ENCODE measurements at places on chromosomes 1 and 21.

- no peak for DNase-seq
These were observed 7.2 kb downstream of the LRP8 start for GRCh38 chr1:53320646-53321045.

DNA sequence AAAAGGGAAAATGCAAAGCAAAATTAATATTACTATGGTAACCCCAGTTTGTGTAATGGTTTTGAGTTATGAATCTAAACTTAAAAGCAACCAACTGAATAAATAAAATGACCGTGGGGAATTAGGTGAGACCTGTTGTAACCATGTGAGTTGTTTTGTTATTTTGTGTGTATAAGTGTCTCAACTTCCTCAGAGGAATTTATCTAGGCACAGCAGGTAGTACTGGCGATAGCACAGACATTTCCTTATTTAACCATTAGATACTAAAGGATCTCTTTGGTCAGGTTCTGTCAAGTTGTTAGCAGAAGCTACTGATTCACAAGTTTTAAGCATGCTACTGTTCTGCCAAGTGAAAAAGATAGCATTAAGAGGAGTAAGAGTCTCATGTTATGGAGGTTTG is 39.3 kb upstream of the LRRC7 start:
- DNase-seq, result no peak

- DNase-seq, result no peak
These were observed 38.4 kb downstream of the FYB2 start for GRCh38 chr1:56780826-56781225.

DNA sequence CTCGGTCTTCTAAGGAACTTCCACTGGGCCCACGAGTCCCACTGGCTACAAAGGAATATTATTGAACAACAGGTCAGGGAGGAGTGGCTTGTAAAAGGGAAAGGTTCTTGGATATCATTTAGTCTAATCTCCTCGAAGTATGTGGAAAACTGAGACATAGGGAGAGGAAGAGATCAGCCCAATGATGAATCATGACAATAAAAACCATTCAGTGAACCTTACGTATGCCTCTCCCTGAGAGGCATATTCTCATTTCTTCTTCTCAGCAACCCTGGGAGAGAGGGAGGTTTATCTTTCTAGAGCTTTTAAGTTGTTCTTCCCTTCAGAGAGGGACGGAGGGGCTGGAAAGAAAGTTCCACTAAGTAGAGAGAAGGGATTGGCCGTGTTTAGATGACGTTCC is 5.3 kb upstream of the MOB3C start:
- DNase-seq, result no peak

- DNase-seq, result no peak
These were observed 3.3 kb downstream of the KLHL21 start for GRCh38 chr1:6599141-6599975.

- peak; percentile 41 for DNase-seq
These were observed 928 bp downstream of the SLC6A17 start for GRCh38 chr1:110151175-110151669.

DNA sequence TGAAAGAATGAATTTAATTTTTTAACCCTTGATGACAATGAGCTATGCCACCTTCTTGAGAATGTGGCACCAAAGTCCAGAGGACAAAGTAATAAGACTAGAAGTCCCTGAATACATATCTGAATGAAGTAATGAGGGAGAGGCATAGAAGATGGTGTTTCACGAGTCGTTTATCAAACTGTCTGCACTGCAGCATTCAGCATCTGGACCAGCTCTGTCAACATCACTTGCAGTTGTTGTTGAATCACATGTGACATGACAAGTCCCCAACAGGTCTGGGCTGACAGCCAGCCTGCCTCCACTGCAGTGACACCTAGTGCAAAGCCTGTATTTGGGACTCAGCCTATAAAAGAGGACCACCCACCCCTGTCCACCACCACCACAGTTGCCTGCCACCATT is 17.3 kb upstream of the GALNT2 start:
- DNase-seq, result no peak

DNA sequence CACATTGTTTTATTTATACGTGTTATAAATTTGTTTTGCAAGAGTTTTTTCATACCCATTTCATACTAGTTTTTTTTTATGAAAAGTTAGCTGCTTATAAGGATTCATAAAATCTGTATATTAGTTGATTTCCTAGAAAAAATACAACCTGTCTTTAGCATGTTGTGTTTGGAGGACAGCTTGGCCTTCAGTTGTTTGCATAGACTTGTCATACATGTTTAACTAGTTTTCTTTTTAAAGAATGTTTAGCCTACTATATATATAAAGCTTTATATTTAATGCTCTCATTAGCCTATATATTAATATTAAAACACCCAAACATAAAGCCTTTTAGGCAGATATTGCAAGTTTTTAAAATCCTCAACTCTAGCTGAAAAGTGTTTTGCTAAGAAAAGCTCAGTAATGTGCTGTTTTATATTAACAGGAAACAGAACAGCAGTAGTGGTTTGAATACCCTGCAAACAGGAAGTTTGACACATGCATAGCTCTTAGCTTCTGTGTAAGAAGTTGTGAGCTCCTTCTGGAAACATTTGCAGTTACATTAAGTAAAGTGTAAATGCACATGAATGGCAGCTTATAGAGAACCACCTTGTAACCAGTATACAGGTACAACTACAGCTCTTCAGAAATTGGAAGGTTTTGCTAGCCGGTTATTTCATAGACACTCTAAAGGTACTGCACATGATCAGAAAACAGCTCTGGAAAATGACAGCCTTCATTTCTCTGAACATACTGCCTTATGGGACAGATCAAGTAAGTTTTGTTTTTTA is at the start of gene PRKACB:
Gene PRKACB, plus strand, starts transcription at position 476 of the 770 bp plus-strand sequence. Its CDS starts 91 bp downstream, at position 567.
- no peak for DNase-seq

GRCh38 chr1:172320733-172321132 is 99.8 kb upstream of the C1orf105 start:
- no peak for DNase-seq

- DNase-seq, result no peak
These were observed 249.8 kb downstream of the USH2A start for GRCh38 chr1:216173376-216173995.

DNA sequence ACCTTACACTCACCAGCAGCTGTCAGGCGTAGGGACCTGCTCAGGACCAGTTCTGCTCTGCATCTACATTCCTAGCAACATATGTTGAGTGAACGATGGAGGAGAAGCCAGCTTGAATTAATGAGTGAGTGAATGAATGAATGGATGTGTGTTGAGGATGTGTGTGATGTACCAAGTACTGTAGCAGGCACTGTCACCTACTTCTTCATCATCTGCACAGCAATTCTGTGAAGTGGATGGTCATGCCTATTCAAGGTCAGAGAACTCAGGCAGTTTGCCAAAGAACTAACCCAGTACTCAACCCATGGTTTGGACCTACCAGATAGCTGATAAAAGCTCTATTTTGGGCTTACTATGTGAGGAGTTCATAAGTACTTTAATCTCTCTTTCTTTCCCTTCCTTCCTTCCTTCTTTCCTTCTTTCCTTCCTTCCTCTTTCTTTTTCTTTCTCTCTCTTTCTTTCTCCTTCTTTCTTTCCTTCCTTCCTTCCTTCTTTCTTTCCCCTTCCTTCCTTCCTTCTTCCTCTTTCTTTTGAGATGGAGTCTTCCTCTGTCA is 56.9 kb downstream of the ATP1A1 start:
- DNase-seq, result no peak

DNA sequence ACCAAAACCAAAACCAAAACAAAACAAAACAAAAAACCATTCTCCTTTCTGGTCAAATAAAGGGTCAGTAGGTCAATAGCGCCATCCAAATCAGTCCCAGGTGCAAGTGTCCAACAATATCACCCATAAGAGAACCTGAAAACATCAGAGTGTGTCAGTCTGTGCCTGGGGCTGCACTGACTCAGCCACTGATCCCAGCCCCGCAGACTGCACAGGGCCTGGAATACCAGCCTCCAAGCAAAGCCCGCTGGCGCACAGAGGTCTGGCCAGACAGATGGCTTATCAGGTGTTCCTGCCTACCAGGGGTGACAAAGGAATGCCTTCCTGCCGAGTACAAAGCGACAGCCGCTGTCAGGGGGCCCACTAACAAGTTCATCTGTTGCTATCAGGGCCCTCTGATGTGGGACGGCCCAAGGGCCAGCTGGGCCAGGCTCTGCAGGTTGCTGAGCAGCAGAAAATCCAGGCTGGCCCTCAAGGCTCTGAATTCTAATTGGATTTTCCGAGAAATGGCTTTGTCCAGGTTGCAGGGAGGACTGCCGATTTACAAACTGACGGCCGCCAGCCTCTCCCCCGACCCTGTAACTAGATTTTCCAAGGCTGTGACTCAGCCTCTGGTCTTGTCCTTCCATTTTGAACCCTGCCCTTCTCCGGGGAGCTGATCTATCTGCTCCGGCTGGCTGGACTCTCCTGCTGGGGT is 13.7 kb upstream of the TMEM51 start:
- DNase-seq, result peak; percentile 72

GRCh38 chr21:35291973-35292627 is 243.0 kb upstream of the RUNX1 start:
- DNase-seq, result no peak

- DNase-seq, result no peak
These were observed 44.6 kb downstream of the TTLL7 start for GRCh38 chr1:83954166-83954823.

DNA sequence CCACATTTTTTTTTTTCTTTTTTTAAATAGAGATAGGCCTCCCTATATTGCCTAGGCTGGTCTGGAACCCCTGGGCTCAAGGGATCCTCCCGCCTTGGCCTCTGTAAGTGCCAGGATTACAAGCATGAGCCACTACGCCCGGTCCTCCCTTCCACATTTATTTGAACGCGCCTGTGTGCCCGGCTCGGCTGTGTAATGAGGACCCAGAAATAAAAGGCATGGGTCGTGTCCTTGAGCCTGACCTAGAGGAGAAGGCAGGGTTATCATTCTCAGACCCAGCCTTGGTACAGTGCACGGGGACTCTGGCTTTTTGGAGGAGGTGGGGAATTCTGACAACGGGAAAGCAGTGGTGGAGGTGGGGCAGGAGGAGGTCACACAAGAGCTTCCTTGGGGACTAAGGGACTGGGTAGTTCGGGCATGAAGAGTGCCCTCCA is 841 bp downstream of the CENPF start:
- no peak for DNase-seq

DNA sequence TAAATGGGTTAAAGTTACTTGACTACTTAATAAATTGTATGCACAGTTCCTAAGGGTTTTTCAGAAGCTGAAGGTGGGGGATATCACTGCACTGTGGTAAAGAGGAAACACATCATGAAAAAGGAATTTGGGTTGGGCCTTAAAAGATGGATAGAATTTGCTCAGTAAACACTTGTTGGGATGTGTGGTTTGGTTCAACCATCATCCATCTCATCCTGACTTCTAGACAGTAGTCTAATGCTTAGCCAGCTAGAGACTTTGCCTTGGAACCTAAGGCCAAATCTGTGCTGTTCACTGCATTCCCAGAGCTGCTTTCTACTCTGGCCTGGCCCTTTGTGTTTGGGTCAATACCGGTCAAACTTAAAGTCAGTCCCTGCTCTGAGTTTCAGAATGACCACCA is 30.6 kb downstream of the LY9 start:
- DNase-seq, result no peak

GRCh38 chr1:228174482-228175315 is 9.1 kb downstream of the IBA57 start:
- no peak for DNase-seq

GRCh38 chr1:241077386-241078147 is 279.4 kb downstream of the RGS7 start:
- no peak for DNase-seq

DNA sequence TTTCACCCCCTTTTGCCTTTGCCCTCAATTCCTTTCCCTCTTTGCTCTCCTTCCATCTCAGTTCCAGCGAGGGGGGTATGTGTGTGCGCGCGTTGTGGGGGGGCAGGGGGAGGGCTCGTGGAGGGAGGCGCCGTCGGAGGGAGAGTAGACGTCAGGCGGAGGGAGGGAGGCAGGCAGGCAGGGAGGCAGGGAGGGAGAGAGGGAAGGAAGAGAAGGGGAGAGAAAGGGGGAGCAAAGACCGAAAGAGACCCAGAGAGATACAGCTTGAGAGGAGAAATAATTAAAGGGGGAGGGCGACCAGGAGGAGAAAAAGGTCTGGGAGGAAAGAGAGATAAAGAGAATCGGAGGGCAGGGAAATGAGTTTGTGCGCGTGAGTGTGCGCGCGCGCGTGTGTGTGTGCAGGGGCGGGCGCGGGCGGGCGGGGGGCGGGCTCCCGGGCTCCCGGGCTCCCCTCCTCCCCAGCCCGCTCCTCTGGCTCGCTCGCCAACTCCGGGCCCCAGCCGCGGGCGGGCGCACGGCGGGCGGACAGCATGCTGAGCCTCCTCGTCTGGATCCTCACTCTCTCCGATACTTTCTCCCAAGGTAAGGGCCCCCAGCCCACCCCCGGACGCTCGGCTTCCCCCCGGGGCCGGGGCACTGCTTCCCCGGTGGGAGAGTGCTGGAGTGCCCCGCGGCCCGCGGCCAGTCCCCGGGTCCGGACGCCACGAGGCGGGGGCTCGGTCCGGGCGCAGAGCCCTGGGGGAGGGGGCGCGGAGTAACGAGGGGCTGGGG is at the start of gene KIRREL1:
Gene KIRREL1, plus strand, starts transcription at position 499 of the 771 bp plus-strand sequence. Its CDS starts 32 bp downstream, at position 531.
- DNase-seq, result peak; percentile 59

- no peak for DNase-seq
These were observed 12.4 kb upstream of the KRTAP19-8 start for GRCh38 chr21:31050577-31051157.

DNA sequence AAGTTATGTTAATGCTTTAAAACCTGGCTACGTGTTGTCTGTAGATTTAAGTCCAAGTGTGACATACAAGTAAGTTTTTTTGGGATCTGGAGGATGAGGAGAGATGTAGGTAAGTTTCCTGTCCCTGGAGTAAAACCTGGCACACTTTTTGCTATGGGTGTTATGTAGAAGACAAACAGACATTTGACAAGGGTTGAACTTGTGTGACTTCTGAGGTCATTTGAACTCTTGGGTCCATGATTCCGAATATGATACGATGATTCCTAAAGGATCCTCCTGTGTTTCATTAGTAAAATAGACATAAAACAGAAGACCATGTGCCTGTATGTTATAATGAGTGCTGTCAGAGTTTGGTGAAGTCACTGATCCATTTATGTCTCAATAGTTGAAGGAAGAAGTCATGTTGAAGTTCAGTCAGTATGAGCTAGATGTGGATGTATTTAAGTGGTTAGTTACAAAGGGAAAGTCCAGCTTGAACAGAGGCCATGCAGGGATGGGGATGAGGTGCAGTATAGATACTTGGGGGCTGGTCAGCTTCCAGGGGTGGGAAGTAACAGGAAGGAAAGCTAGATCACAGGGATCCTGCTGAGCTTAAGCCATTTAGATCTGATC is 44.3 kb downstream of the ARID1A start:
- no peak for DNase-seq

GRCh38 chr1:116203920-116204319 is 92.7 kb downstream of the MAB21L3 start:
- no peak for DNase-seq
